ENCODE measurements at places on chromosomes 4 and X.
A peak's percentile ranks its signal among the peaks of the same experiment; 100 is the strongest.

DNA sequence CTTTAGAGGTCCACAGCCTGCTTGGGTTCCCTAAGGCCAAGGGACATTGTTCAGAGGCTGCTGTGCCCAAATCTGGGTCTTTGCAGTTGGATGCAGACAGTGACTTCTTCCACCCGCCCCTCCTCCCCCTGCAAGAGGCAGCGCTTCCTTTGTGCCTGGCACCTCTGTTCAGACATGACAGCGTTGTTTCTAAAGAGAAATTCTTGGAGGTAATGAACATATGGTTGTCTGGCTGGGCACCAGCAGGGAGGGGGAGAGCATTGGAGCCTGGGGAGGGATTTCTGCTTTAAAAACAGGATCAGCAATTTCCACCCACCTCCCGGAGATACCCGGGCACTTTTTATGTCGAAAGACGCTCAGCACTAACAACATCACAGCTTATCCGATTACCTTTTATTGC is 51.5 kb downstream of the PSAPL1 start:
- DNase-seq: no peak
- H3K27me3 ChIP-seq: peaks cover 19% of the 10 kb centered on the region
- H3K4me3 ChIP-seq: no peak overlapping the region

DNA sequence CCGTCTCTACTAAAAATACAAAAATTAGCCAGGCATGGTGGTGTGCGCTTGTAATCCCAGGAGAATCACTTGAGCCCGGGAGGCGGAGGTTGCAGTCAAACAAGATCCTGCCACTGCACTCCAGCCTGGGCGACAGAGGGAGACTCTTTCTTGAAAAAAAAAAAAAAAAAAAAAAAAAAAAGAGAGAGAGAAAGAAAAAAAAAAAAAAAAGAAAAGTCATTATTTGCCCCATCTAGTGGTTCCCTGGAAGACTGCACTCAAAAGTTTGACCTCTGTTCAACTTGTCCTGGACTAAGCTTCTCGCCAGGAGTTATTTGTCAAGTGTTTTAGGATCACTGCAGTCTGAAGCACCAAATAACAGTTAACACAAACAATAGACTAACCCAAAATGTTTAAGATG is 45.3 kb upstream of the KCTD8 start:
- H3K4me3 ChIP-seq: no peak overlapping the region
- H3K36me3 ChIP-seq: no peaks in the 10 kb centered on the region
- H3K27ac ChIP-seq: no peak overlapping the region

- no peak overlapping the region for H3K27ac ChIP-seq
- no peaks in the 10 kb centered on the region for H3K36me3 ChIP-seq
- H3K27me3 ChIP-seq: no peaks in the 10 kb centered on the region
- H3K4me3 ChIP-seq: no peak overlapping the region
- DNase-seq: no peak
Measured at GRCh38 chrX:97211070-97211469, 327.4 kb downstream of the RPA4 start.

DNA sequence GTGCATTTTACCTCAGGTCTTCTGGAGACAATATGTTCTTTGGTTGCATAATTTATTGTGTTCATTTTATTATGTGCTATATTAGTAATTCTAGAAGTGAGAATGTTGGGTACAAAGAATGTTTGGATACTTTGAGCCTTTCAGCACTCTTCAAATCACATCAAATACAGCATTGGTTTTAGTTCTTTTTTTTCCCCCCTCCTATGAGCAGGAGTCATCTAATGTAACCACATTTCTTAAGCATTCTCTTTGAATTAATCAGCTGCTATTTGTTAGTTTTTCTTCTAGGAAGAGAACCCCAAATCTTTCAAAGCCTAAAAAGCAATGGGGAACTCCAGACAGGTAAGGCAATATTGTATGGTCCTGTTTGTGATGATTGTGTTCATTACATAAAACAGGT is 46.7 kb downstream of the ARL9 start:
- H3K36me3 ChIP-seq: no peaks in the 10 kb centered on the region
- DNase-seq: no peak
- H3K4me3 ChIP-seq: no peak overlapping the region
- H3K27me3 ChIP-seq: no peaks in the 10 kb centered on the region

GRCh38 chr4:13511101-13511500 is 27.0 kb upstream of the RAB28 start:
- no peaks in the 10 kb centered on the region for H3K27me3 ChIP-seq
- no peak overlapping the region for H3K4me3 ChIP-seq
- H3K4me1 ChIP-seq: no peaks in the 10 kb centered on the region
- H3K27ac ChIP-seq: no peak overlapping the region
- H3K36me3 ChIP-seq: no peaks in the 10 kb centered on the region

DNA sequence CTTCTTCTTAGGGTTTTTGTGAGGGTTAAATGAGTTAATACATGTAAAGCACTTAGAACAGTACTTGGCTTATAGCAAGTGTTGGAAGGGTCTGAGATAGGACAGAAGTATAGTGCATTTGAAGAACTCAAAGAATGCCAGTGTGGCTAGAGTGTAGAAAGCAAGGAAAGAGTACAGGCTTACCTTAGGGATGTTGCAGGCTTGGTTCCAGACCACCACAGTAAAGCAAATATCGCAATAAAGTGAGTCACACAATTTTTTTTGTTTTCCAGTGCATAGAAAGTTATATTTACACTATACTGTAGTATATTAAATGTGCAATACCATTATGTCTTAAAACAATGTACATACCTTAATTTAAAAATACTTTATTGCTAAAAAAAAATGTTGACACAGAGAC is 41.3 kb downstream of the KIF4A start:
- no peaks in the 10 kb centered on the region for H3K4me1 ChIP-seq
- H3K27ac ChIP-seq: no peak overlapping the region
- no peak for DNase-seq
- H3K36me3 ChIP-seq: no peaks in the 10 kb centered on the region
- H3K4me3 ChIP-seq: no peak overlapping the region
- no peaks in the 10 kb centered on the region for H3K27me3 ChIP-seq

- peaks cover 31% of the 10 kb centered on the region for H3K27me3 ChIP-seq
- H3K4me1 ChIP-seq: peaks cover 42% of the 10 kb centered on the region
- peak overlapping the region; percentile 47 for H3K4me3 ChIP-seq
- H3K27ac ChIP-seq: no peak overlapping the region
- H3K36me3 ChIP-seq: no peaks in the 10 kb centered on the region
Measured at GRCh38 chr4:1171311-1172227, 814 bp downstream of the SPON2 start.

- no peaks in the 10 kb centered on the region for H3K4me1 ChIP-seq
- no peak for DNase-seq
- no peaks in the 10 kb centered on the region for H3K27me3 ChIP-seq
Measured at GRCh38 chr4:177271915-177272766, 37.5 kb upstream of the NEIL3 start.

GRCh38 chrX:39805022-39805421 is 292.7 kb downstream of the BCOR start:
- no peak overlapping the region for H3K4me3 ChIP-seq
- no peaks in the 10 kb centered on the region for H3K4me1 ChIP-seq
- no peaks in the 10 kb centered on the region for H3K27me3 ChIP-seq
- DNase-seq: no peak
- no peaks in the 10 kb centered on the region for H3K36me3 ChIP-seq

DNA sequence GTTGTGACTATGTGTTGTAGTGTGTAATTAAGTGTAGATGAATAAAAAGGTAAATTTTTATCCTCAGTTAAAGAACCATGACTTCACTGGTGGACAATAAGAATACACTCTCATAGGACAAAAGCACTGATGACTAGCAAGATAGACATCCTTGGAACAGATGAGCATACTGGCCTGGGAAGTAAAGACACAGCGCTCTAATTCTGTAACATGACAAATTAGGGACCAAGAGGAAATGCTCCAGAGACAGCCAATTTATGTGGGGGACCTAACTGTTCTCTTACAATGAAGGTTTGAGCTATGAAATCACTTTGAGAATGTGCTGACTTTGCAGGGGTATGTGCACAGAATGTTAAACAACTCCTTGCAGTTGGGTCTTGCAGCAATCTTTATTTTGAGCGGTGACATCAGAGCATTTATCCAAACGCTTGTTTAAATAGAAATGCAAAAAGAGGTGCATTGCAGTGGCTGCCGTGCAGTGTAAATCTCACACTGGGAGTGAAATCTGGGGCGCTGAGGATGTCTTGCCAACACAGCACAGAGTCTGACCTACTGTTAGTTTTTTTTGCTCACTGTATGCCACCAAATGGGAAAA is 109.3 kb downstream of the MAGEC2 start:
- H3K27ac ChIP-seq: no peak overlapping the region
- H3K4me1 ChIP-seq: no peaks in the 10 kb centered on the region
- H3K4me3 ChIP-seq: no peak overlapping the region
- no peaks in the 10 kb centered on the region for H3K36me3 ChIP-seq
- DNase-seq: no peak

DNA sequence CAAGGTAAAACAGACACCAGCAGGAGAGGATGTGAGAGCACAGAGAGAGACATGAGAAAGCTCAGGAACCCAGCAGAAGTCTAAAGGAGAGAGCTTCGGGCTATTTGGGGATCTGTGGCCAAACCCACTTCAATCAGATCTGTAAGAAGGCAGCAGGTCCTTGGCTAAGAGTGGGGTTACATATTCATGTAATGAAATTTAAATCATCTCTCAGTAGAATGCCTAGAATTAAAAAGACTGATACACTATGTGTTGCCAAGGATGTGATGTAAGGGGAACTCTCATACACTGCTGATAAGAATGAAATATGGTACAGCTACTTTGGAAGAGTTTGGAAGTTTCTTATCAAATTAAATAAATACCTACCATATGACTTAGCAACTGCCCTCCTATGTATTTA is 35.8 kb downstream of the PDE5A start:
- H3K27me3 ChIP-seq: no peaks in the 10 kb centered on the region
- H3K27ac ChIP-seq: no peak overlapping the region
- no peaks in the 10 kb centered on the region for H3K4me1 ChIP-seq
- DNase-seq: no peak
- no peaks in the 10 kb centered on the region for H3K36me3 ChIP-seq

GRCh38 chr4:138658518-138658917 is 357.1 kb upstream of the NOCT start:
- no peaks in the 10 kb centered on the region for H3K4me1 ChIP-seq
- H3K27ac ChIP-seq: no peak overlapping the region
- no peak for DNase-seq
- no peaks in the 10 kb centered on the region for H3K36me3 ChIP-seq
- no peak overlapping the region for H3K4me3 ChIP-seq

- H3K4me1 ChIP-seq: no peaks in the 10 kb centered on the region
- DNase-seq: no peak
- H3K27me3 ChIP-seq: no peaks in the 10 kb centered on the region
- H3K27ac ChIP-seq: no peak overlapping the region
Measured at GRCh38 chrX:2416851-2417604, 83.7 kb downstream of the DHRSX start.

GRCh38 chr4:13821522-13821921 is 194.0 kb upstream of the BOD1L1 start:
- H3K27me3 ChIP-seq: no peaks in the 10 kb centered on the region
- H3K4me1 ChIP-seq: no peaks in the 10 kb centered on the region
- H3K4me3 ChIP-seq: no peak overlapping the region
- no peaks in the 10 kb centered on the region for H3K36me3 ChIP-seq
- H3K27ac ChIP-seq: no peak overlapping the region

DNA sequence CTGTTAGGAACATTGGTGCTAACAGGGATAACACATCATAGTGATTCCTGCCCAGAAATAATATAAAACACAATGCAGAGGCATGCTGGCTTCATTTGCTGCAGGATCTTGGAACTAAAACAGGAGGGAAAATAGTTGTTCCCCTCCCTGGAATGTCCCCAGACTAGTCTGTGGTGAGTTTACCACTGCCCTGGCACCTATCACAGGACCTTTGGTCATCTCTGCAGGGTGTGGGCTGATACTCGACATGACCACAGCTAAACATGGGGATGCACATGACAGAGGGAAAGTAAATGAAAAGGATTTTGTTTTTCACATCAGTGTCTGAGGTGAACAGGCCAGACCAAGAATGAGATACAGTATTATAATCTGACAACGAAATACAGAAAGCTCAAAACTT is 160.2 kb upstream of the DKK2 start:
- DNase-seq: no peak
- H3K4me1 ChIP-seq: no peaks in the 10 kb centered on the region
- H3K27ac ChIP-seq: no peak overlapping the region
- H3K27me3 ChIP-seq: no peaks in the 10 kb centered on the region

GRCh38 chrX:36199928-36200327 is 280.4 kb downstream of the CFAP47 start:
- H3K27me3 ChIP-seq: no peaks in the 10 kb centered on the region

DNA sequence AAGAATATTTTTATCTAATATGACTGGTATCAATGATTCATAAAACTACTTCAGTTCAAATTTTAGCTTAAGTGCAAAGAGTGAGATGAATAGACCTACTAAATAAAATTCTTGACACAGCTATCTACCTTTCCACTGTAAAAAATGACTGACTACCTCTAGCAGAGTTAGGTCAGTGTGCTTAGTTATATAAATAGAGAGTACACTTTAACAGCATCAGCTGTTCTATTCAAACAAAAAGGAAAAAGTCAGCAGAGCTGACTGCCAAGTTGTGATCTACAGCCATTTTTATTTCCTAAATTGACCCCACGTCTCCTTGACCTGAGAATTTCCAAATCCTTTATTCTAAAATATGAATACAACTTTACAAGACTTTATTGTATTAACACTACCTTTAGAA is 262.4 kb downstream of the CAMK2D start:
- no peak overlapping the region for H3K27ac ChIP-seq
- no peaks in the 10 kb centered on the region for H3K27me3 ChIP-seq
- DNase-seq: no peak

DNA sequence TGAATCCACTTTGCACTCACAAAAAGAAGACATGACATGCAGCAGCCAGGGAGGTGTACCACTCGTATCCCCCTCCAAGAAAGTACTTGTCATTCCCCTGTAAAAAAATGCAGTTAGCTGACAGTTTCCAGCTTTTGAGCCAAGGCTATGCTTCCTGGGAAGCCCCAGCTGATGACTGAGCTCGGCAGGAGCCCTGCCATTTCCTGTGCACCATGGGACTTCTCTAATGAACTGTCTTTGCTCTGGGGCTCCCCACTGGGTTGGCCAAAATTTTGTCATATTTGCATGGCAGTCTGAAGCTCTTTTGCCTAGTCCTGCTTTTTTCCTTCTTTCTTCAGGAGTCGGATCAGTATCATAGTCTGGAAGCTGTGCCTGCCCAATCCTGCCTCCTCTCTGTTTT is 104.5 kb upstream of the MAOA start:
- no peak for DNase-seq
- H3K4me3 ChIP-seq: no peak overlapping the region
- H3K4me1 ChIP-seq: no peaks in the 10 kb centered on the region
- no peaks in the 10 kb centered on the region for H3K36me3 ChIP-seq

- H3K27me3 ChIP-seq: no peaks in the 10 kb centered on the region
- H3K4me3 ChIP-seq: no peak overlapping the region
- H3K27ac ChIP-seq: no peak overlapping the region
- H3K4me1 ChIP-seq: no peaks in the 10 kb centered on the region
- no peak for DNase-seq
Measured at GRCh38 chr4:99404595-99405287, 30.4 kb downstream of the ADH7 start.
